ENCODE measurements at places on chromosomes 1 and 21.

DNA sequence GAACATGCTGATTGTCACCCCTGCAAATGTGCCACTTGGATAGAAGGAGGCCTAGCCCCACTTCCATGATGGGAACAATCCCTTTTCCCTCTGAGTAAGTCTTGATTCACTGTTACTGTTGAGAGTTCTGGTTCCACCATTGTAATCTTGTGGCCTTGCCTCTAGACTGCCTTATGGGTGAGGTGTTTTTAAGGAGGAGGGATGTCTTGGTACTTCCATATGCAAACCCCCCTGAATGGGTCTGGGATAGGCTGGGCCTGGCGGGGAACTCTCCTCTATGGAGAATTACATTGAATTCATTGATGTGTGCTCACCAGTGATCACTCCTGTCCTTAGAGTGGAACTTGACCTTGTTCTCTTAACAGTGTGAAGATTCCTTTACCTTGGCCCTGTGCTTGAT is 5.8 kb downstream of the GALNT2 start:
- no peak for DNase-seq

DNA sequence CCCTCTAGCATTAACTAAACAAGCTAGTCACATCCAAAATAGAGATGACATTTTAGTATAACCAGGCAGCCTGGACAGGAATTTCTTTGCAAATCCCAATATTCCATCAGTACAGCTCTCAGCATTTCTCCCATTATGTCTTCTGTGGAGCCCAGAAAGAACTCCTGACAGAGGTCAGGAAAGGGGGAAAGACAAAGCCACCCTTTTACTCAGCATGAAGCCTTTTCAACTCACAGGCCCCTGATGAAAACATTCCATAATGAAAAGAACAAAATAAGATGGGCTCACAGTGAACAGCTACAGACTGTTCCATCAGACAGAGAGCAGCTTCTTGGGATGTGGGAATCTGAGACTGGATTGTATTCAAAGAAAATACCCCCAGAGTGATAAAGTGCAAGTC is 80.6 kb downstream of the TEX35 start:
- no peak for DNase-seq

DNA sequence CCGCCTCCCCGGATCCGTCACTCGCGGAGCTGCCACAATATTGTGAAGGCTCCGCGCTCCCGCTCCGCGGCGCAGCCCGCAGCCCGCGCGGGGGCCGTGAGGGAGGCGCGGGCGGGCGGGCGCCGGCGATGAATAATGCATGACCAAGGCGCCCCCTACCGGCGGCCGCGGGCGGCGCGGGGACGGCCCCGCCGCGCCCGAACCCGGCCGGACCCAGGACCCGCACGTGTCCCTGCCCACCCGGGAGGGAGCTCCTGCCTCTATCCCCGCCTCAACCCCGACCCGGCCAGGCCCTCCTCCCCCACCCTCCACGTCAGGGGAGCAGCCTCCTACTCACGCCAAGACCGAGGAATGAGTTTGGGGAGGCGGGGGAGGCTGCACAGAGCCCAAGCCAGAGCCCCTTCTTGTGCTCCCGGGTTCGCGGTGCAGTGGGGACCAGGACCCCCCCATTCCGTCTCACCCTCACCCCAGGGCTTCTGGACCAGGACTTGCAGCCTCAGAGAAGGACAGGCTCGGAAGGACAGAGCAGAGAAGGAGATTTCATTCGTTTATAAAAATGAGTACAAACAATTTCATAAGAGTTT is 70.8 kb upstream of the CASZ1 start:
- peak; percentile 92 for DNase-seq

DNA sequence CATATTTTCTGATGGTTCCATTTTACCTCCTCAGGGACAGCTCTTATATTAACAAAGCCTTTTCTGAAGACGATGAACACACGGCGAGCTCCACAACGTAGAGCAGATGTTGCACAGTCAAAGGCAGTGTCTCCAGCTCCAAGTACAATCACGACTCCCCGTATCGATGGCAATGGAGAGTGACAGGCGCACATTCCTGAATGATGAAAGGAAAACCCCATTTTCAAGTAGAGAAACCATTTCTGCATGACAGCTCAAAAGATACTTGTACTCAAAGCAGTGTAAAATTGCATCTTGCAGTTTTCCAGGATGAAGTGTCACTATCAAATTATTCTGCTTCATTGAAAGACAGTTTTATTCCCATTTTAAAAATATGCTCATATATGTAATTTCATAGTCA is 327.6 kb downstream of the DPYD start:
- DNase-seq = no peak

- DNase-seq = no peak
Measured at GRCh38 chr1:56901716-56902115, 47.1 kb downstream of the C8A start.

- no peak for DNase-seq
Measured at GRCh38 chr1:223209293-223209898, 66.3 kb upstream of the TLR5 start.

GRCh38 chr21:39314143-39315027 is 953 bp upstream of the BRWD1 start:
- DNase-seq = peak; percentile 74

DNA sequence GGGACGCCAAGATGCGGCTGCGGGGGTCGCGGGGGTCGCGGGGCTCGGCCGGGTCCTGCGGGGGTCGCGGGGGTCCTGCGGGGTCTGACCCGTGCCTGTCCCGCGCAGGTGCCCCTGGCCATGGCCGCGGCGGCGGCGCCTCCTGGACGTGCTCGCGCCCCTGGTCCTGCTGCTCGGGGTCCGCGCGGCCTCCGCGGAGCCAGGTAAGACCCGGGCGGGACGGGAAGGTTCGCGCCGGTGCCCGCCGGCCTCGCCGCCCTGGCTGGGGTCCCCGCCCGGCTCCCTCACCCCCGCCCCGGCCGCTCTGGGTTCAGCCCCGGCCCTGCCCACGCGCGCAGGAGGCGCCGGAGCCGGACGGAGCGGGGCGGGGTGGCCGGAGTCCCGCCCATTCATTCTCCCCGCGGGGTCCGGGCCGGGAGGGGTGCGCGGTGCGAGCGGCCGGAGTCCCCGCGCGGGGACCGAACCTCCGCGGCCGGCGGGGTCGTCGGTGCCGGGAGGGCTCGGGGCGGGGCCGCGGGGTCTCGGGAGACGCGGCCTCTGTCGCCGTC is 380 bp downstream of the COL18A1 start:
- DNase-seq = no peak

DNA sequence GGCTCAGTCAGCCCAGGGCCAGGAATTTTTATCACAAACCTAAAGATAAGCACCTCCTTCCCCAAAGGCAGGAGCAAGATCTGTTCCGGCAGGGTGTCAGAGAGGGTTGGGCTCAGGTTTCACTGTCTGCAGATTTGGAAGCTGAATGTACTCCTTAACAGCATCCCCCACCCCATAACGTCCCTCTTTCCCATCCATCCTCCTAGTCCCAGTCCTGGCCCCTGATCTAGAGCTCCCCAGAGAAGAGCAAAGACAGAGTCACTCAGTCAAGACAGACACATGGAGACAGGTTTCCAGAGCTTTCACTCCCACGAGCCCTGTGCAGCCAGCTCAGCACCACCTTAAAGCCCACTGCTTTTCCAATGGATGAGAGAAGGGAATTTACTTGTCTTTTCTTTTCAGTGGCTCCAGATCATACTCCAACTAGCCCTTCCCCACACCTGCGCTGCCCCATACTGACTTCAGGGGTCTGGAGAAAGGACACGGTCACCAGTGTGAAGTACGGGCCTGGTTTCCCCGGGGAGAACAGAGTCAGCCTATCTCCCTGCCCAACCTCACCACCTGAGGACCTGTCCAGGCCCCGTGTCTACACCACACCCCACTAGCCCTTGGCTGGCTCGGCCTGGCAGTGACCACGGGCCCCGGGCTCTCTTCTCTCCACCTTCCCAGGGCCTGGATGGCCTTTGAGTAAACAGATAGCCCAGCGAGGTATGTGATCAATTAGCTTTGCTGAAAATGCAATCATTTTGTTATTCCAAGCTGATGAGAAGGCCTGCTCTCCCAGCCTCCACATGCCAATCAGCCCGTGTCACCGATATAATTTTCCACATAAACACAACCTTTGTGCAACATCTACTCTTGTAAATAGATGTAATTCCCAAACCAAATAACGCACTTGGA is 249.1 kb downstream of the FOXD2 start:
- DNase-seq = no peak

DNA sequence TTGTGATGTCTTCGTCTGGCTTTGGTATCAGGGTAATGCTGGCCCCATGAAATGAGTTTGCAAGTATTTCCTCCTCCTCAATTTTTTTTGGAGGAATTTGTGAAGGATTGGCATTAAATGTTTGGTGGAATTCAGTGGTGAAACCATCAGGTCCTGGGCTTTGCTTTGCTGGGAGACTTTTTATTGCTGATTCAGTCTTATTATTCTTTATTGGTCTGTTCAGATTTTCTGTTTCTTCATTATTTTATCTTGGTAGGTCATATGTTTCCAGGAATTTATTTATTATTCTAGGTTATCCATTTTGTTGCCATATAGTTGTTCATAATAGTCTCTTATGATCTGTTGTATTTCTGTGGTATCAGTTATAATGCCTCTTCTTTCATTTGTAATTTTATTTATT is 126.7 kb downstream of the RABGAP1L start:
- DNase-seq = no peak

DNA sequence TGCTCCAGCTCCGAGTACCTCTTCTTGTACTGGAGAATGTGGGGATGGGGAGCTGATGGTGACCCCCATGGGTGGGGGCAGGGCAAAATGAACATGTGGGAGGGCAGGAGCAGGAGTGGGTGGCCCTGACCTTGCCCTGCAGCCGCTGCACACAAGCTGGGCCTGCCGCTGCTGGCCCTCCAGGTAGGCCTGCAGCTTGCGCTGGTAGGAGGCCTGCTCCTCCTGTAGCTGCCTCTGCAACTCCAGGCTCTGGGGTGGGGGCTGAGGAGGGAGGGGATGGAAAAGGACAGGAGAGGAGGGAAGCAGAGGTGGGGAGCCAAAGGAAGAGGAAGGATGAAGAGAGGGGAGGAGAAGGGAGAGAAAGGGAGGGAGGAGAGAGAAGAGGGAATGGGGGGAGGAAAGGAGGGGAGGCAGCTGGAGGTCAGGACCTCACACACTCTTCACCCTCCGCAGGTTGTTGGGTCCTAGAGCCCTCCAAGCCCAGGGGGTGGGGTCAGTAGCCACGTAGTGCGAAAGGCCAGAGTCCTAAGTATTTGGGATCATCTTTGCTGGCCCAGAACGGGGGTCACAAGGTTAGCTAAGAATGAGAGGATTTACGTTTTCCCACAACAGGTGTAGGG is 22.9 kb downstream of the RNU1-1 start:
- DNase-seq = no peak

- DNase-seq = no peak
Measured at GRCh38 chr1:234841710-234842231, 231.8 kb upstream of the IRF2BP2 start.

- no peak for DNase-seq
Measured at GRCh38 chr1:29344336-29344735, 108.0 kb downstream of the PTPRU start.

DNA sequence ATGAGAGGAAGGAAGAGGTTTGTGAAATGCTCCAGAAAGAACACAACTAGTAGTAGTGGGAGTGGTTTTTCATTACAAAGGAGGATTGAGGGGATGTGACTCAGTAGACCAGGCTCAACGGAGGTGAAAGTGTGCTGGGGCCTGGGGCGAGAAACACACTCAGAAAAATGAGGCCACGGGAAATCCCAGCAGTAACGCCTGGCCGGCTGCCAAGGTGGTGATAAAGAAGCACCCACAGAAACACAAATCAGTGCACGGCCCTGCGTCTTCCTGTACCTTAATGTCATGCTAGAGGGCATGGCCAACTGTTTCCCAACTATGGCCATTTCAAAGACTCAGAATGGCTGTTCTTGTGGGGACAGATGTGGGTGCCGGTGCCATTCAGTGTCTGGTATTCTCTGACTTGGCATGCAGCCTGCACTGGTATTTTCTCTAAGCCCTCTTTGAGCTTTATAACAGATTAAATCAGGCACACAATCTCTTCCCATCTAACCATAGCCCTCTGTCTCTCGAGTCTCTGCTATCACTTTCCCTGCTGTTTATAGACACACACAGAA is 38.2 kb downstream of the URB2 start:
- DNase-seq = no peak

- DNase-seq = no peak
Measured at GRCh38 chr1:27318136-27318535, 3.8 kb upstream of the TMEM222 start.

- no peak for DNase-seq
Measured at GRCh38 chr1:111361761-111362160, 65.8 kb downstream of the OVGP1 start.

GRCh38 chr1:245386297-245386971 is 231.6 kb downstream of the KIF26B start:
- DNase-seq = no peak

DNA sequence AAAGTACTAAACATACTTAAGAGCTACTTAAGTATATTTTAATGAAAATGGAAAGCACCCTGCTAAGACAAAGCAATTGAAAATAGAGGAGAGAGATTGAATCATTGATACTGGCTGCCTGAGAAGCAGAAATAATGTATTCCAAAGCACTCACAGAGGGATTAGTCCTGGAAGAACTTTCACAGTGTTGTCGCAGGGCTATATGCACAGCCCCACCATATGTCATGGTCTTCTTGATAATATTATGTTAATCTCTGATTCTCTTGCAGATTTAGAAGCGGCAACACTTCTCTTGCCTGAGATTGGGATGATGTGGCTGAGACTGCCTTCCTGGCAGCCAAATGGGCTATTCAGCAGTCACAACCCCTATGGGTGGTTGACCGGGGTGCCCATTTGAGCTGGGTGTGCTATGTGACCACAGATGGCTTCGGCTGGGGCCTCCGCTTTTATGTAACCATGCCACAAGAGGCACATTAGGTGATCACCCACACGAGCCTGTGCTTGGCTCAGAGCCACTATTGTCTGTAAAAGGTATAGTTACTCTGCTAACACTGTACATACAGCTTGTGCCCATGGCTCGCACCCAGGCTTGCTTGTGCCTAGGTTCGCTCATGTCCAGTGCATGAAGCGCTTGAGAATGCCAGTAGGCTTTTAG is 152.2 kb upstream of the SGIP1 start:
- DNase-seq = no peak

DNA sequence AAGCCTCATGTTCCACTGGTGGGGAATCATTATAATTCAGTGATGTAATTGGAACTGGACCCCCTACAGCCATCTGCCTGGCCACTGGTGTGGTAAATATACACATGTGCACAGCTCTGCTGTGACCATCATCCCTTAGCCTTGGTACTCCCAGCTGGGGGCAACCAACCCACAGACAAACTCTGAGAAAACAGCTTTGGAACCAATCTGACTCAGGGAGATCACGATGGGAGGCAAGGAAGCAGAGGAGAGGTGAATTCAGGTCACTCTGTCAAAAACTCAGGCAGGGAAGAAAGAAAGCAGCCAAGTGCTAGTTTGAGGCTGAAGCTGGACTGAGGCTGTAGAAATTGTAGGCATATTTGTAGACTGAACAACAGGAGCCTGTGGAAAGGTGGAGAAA is 197.8 kb upstream of the GALNT2 start:
- no peak for DNase-seq

DNA sequence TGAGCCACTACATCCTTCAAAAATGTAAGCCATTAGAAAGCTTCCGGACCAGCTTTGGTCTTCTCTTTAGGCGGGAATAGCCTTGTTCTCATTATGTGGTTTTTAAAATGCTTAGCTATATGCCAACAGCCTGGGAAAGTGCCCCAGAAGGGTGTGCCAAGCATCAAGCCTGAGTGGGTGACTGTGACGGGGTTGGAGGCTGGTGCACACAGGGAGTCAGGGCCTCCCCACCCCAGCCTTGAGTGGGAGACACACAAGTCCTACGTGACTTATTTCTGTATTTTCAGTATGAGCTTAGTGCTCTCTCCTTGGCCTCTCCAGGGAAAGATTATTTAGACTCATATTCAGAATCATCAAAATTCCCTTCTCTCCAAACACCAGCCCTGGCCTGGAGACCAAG is 9.8 kb downstream of the UBASH3A start:
- DNase-seq = no peak

- DNase-seq = peak; percentile 26
Measured at GRCh38 chr1:21673277-21673780, 4.2 kb upstream of the RAP1GAP start.
